ENCODE measurements at places on chromosomes 5 and 9.
A peak's percentile ranks its signal among the peaks of the same experiment; 100 is the strongest.

DNA sequence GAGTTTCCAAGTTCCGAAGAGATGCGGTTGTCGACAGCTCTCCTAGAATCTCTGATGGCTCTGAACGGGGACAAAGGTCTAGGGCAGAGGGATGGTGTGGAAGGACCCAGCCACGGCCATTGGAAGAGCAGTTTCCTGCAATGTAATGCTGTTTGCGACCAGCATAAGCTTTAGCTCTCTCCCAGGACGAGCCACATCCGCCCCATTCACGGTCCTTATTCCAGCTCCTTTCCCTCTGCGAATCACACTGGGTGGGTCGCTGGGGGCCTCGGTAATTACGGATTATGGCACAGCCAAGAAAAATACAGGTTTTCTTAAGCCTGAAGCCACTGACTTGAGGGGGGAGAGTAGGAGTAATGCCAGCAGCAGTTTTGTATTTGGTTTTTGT, 22.7 kb downstream of the ANXA2R start:
- no peak for DNase-seq

- no peak for DNase-seq
These were observed 77.1 kb downstream of the RMI1 start for GRCh38 chr9:84057662-84058061.

DNA sequence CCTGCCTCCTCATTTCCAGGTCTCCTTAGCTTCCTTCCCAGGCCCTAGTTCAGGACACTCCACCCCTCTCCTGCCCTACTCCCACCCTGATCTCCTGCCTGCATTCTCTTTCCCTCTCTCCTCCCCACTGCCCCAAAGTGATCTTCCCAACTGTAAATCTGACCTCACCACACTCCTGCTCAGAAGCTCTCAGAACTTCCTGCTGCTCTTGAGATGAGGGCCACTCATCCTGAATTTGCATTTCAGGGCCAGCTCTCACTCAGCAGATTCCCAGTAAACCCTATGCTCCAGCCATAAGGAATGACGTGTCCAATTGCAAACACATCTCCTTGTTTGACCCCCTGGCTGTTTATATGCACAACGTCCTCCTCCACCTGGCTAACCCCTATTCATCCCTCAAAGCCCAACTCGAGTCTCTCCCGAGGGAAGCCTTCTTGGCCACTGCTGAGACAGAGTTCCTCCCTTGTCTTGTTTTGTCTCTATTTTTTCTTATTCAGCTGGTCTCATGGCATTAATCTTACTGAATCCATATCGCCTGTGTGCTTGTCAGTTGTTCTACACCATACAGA, 95.0 kb downstream of the NSG2 start:
- no peak for DNase-seq

DNA sequence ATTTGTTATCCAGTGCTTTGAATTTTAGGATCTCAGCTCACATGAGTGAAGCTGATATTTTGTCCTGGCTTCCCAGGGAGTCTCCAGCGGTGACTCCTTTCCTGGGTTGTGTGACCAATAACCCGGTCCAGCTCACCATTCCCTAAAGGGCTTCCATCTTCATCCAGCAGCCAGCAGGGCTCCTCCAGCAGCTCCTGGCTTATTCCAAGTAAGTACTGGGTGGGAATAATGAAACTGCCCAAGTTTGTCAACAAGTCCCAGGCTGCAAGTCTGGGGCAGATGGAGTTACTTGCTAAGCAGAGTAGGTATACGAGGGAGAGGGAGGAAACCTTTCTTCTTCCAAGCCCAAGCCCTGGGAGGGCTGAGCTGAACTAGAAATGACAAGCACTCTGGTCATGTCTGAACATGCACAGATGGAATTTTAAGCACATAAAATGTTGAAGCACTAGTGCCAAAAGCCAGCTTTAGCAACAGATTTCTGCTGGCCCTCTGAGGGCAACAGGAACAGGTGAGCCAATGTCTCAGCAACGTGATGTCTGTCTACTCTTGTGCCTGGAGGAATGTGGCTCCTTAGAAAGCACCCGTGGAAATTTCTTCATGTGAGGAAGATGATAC, 153.7 kb upstream of the DAPK1 start:
- DNase-seq = no peak

GRCh38 chr5:89735082-89735481, 674.5 kb downstream of the CETN3 start:
- DNase-seq = no peak

- DNase-seq = no peak
These were observed 440.5 kb upstream of the ZNF608 start for GRCh38 chr5:125186911-125187375.

DNA sequence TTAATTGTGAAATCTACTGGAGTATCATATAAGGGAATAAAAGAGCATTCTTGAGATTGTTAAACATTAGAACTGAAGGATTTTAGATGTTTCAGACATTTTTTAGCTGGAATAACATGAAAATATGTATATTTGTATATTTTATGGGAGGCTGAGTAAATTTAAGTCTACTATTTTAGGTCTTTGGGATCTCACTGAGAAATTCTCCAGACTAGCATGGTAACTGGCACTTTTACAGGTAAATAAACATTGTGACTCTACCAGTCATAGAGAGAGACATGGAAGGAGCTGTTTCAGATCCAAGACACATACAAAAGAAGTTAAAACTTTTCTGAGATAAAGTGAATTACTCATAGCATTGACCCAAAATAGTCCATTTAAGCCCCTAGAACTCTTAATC, 59.4 kb downstream of the NDUFAF2 start:
- DNase-seq = no peak

- DNase-seq = no peak
These were observed 26.8 kb upstream of the PRUNE2 start for GRCh38 chr9:76932757-76933156.

GRCh38 chr5:102932781-102933180, 177.7 kb downstream of the PAM start:
- no peak for DNase-seq

DNA sequence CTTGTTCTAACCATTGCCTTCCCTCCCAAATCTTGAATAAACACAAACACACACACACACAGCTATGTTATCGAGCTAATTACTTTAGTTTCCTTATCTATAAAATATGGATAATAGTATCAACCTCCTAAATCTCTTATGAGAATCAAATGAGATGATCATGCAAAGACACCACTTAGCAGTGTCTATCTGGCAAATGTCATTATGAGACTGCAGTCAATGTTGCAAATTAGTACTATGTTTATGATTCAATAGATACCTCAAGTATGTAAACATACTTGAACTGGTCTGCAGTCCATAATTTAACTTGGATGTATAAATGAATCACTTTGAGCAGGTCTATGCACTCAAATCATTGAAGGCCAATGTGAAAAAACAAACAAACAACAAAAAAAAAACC, 22.2 kb upstream of the ERAP2 start:
- DNase-seq = no peak

DNA sequence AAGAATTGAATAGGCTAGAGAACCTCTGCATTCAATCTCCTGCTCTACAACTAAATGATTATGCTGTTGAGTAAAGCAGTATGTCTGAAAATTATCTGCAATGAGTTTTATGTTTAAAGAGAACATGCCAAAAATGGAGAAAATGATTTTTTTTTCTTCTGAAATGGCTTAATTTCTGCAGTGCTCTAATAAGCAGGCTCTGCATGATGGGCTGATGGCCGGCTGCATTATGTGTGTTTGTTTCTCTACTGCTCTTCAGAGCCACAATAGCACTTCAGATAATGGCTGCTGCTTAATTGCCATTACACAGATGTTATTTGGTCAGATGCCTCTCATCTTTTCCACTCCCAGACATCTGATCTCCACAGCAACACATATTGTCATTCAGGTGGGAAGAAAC, 286.4 kb upstream of the DMAC1 start:
- no peak for DNase-seq

GRCh38 chr5:6480133-6481051, 31.7 kb downstream of the UBE2QL1 start:
- peak; percentile 28 for DNase-seq

DNA sequence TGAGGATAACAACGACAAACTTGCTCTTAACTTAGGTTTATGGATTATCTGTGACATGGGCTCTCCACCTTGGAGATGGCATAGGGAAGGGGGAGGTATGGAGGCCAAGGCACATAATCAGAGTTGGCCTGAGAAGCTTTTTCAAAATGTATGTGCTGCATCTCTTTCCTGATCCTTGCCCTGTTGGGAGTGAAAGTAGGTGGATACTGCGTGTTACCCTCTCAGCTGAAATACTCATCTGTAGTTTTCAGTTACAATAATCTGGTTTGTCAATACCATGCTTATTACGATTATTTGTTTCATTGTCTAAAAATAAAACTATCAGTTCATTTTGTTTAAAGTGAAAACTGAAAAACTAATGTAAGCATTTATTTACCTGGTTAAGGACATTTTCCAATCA, 86.7 kb downstream of the SLC44A1 start:
- no peak for DNase-seq

DNA sequence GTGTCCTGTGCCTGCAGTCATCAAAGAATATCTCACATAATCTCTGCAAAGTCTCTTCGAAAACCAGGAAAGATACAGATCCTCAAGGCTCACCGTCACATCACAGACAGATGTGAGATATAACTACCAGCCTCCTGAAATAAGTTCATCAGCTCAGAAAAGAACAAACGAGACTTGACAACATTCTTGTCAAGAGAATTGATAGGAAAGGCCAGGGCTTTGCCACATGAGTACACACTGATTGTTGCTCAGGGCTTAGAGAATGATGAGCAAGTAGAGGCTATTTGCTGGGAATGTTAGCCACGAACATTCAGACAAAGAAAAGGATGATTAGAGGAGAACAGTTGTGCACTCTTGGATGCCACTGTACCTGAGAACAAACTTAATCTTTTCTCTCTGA, 535.1 kb downstream of the ELAVL2 start:
- DNase-seq = no peak

DNA sequence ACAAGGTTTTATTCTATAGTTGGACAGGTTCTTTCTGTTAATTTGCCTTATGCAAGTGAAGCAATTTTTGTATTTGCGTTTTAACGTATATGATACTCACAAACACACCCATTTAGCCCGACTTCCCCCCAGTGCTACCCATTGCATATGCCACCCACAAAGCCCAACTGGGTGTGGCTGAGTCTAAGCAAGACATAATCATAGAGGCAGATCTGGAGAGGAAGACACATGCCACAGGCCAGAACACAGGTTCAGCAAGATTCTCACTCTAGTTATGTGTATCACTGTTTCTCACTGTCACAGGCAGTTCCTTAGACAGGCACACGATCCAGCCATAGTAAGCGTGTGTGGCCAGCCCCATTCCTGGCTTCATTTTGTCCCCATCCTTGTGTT, 29.0 kb upstream of the PUM3 start:
- DNase-seq = no peak

DNA sequence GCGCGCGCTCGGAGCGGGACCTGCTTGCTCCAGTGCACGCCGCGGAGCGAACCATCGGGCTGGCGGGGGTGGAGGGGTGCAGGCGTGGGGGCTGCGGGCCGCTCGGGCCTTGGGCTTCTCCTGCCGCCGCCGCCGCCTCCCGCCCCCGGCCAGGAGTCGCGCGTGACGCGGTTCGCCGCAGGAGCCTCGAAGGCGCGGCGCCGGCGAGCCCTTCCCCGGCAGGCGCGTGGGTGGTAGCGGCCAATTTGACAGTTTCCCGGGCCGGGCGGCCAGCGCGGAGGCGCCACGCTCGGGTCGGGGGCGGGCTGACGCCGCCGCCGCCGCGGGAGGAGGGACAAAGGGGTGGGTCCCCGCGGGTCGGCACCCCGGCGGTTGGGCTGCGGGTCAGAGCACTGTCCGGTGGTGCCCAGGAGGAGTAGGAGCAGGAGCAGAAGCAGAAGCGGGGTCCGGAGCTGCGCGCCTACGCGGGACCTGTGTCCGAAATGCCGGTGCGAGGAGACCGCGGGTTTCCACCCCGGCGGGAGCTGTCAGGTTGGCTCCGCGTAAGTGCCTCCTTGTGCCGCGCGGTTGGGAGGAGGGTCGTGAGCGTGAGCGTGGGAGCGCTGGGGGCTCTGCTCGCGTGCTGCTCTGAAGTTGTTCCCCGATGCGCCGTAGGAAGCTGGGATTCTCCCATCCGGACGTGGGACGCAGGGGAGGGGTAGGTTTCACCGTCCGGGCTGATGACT, at the start of gene TJP2:
TJP2 (plus strand) TSS at position 387 of the 725 bp plus-strand sequence; CDS start at position 483, 96 bp downstream.
- DNase-seq = peak; percentile 52

DNA sequence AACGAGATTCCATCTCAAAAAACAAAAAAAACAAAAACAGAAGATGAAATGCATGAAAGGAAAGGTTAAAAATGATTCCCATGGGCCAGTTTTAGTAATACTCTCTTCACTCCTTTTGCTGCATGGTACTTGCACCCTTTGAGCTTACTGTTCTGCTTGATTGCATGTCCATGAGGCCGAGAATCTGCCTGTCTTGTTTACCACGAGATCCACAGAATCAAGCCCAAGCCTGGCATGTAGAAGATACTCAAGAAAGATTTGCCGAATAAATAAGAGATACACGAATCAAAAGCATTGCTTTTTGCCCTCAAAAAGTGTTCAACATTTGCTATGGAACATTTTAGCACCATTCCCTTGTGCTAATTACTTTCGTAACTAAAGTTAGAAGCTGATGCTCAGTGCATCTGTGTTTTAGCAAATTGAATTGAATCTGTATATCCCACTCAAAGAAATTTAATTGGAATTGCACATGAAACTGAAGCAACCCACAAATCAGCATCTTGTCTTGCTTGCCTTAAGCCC, 1.1 kb downstream of the FAXDC2 start:
- no peak for DNase-seq

DNA sequence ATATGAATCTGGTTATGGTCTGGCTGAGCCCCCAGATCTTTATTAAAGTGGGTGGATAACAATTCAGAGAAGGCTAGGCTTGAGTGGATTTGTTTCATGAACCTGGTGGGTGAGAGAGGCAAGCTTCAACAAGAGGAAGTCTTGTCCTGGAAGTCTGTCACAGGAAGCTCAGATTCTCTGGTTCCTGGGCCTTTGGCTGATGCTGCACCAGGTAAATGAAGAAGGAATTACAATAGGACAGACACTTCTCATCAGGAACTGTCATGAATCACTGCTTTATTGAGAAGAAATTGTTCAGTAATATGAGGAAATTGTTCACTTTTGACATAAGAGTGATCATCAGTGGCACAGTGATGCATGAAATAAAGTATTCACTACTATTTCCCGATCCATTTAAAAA, 167.6 kb upstream of the ELL2 start:
- no peak for DNase-seq

DNA sequence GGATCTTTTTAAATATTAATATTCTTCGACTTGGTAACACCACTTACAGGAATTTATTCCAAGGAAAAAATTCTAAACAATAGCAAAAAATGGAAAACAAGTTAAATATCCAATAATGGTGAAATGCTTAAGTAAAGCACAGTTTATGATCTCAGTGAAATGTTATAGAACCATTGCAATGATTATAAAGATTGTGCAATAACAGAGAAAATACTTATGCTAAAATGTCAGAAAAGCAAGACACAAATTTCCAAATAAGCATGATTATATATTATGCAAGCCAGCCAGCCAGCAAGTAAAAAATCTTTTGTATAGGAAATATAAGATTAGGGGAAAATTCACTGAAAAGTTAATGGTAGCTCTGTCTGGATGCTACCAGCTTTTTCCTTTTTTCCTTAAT, 102.7 kb upstream of the EFNA5 start:
- DNase-seq = no peak

DNA sequence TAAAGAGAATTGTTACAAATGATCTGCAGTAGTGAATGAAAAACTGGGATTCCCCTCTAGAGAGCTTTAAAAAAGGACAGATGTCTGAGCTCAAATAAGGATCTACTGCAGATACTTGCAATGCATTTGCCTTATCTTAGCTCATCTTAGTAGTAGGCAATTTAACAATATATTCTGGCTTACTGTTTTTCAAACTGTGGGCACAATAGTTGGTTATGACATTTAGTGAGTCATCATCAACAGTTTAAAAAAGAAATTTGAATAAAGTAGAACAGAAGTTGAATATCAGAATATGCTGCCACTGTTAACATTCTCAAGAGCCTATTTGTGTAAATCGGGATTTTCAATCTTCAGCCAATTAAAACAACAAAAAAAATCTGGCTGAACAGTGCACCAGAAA, 6.7 kb upstream of the CAST start:
- no peak for DNase-seq

All from GM19239 (cell line).